ENCODE measurements at places on chromosomes 6 and 20.
A peak's percentile ranks its signal among the peaks of the same experiment; 100 is the strongest.

DNA sequence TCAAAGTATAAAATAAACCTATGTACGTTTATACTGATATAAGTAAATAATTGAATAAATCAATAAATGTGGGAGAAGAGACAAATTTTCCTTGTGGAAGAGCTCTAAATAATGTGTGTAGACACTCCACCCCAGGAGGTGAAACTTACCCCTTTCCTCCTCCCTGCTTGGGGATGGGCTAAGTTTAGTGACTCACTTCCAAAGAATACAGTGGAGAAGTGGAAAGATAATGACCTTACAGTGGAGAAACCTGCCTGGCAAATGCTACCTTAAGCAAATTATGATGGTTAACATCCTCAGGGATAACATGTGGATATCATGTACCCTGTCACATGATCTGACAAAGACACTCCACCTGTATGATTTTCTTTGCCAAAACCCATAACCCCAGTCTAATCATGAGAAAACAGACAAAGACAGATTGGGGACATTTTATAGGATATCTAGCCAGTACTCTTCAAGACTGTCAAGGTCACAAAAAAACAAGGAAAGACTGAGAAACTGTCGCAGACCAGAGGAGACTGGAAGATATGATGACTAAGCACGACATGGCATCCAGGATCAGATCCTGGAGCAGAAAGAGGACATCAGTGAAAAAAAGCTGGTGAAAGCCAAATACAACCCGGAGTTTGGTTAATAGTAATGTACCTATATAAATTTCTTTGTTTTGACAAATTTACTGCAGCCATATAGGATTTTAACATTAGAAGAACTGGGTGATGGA lies 195.5 kb upstream of the PRDM1 start:
- no peak for DNase-seq

DNA sequence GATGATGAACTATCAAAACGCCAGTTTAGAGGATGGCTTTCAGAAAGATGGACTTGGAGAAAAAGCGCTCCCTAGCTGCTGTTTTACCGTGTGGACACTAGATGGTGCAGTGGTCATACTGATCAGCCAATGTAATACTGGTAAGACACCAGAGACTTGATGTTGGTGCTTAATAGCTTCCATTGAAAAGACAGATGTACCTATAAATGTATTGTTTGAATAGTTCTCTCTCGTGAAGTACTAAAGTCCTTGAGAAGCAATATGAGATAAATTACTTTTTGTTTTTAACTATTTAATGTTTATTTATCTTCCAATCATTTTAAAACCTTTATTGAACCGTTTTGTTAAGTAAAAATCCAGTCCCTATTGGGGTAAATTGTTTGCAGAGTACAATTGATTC lies 63.9 kb upstream of the FUCA2 start:
- DNase-seq, result peak; percentile 54

DNA sequence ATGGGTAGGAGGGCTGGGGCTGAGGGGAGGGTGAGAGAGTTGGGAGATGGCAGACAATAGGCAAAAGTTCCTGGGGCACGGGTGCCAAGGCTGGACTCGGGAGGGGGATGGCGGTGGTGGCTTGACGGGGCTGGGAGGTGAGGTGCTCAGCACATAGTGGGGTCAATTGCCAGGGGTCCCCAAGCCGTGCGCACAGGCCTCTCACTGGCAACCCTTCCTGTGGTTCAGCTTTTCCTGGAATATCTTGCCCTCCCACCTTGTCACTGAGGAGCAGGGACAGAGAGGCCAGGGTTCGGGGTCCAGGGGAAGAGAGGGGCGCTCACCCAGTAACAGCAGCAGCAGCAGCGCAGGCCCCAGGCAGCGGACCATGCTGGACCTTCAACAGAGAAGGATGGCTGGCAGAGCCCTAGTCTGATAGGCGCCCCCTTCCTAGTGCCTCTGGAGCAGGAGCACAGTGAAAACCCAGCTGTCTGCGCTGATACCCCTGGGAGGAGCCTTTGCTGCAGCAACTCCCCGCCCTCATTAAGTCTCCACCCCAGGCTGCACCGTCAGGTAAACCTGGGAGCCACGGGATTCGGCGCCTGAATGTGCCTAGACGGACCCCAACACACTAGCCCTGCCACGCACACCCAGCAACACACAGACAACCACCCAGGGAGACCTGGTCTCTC lies at the start of gene GFRA4:
GFRA4 (minus strand) TSS at position 369 of the 671 bp plus-strand sequence; CDS start at position 369, 0 bp downstream.
- DNase-seq, result no peak

DNA sequence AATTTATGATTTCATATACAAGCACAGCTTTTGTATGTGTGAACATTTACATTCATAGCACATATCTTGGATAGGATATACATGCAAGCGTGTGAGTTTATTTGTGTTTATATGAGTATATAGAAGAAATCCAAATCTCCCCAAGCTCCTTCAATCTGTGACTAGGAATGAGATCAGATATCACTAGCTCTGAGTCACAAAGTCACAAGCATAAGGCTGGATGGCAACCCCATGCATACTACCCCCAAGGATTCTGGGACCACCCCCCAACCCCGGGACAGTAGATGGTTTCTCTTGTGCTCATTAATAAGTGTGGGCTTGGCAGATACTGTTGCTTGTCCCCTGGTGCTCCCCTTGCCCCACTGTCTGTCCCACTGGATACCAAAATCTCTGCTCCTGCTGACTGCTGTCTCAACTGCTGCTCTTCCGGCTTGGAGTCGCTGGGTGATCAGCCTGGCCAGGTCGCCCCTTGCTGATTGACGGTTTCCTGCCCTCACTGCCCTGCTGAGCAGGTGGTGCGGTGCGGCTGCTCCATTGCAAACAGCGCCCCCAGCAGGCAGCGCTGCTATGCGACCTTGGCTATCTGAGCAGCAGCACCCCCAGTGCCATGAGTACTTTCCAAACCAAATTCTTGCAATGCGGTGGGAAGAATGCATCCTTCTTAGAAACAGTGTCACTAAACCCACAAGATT lies 279.4 kb downstream of the CD83 start:
- DNase-seq, result peak; percentile 22

- DNase-seq, result no peak
These were observed 518.1 kb upstream of the JARID2 start for GRCh38 chr6:14727494-14728395.

DNA sequence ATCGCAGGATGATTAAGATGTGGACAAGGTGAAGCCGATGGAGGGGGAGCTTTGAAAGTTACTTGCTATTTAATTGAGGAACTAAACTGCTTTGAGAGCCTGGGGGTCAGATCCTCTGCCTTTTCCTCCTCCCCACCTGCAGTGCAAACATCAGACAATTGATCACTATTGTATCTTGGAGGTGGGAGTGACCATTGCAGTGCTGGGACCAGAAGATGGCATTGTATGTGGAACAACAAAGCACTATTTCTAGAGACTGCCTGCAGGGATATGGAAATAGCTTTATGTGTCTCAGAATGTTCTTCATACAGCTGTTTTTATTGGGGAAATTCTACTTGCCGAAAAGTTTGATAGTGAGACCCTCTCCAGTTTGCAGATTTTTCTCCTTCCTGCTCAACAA lies 4.2 kb downstream of the MOG start:
- DNase-seq, result no peak

GRCh38 chr6:160791981-160792418 lies 90.0 kb downstream of the PLG start:
- no peak for DNase-seq

DNA sequence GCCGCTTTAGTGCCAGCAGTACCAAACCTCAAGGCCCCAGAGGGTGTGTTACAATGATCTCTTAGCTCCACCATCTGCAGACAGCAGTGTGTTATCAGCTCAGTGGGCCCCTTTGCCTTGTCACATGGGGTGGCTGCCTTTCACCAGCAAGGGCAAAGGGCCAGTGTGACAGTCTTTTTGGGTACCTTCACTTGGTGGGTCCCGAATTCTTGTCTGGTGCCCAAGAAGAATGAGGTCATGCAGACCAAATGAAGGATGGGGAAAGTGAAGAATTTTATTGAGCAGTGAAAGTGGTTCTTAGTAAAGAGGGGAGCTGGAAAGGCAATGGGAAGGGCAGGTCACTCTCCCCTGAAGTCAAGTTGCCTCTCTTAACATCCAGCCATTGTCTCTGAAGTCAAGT lies 2.9 kb upstream of the SMIM28 start:
- no peak for DNase-seq

Data from astrocyte (in vitro differentiated cells and primary cell).